ENCODE measurements at places on chromosomes 1 and 21.

DNA sequence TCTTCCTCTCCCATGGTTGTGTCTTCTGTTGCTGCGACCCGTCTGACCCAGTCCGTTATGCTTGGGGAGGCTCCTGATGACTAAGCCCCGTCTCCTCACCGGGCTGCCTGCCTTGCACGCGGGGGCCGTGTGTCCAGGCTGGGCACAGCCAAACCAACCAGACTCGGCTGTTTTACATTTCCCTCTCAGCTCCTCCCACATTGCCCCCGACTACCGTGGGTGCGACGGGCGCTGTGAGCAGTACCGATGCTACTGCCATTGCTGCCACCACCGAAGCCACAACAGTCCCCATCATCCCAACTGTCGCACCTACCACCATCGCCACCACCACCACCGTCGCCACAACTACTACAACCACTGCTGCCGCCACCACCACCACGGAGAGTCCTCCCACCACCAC is 46.0 kb upstream of the CNTN2 start:
- no peak for DNase-seq

DNA sequence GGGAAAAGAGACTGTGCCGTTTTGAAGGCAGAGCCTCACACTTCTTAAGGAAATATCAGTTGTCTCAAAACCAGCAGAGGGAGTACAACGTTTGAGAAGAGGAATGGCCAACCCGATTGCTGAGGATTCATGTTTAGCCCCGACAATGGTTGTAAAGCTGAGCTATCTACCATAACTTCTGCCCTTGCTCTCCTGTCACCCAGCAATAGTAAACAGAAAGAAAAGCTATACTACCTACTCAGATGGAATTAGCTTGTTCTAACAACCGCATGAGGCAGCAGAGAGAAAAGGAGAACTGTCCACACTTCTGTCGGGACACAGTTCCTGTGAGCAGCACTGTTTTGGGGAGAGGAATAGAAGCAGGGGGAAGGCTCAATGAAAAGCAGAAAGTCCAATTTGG is 91.2 kb downstream of the SLC45A1 start:
- no peak for DNase-seq

DNA sequence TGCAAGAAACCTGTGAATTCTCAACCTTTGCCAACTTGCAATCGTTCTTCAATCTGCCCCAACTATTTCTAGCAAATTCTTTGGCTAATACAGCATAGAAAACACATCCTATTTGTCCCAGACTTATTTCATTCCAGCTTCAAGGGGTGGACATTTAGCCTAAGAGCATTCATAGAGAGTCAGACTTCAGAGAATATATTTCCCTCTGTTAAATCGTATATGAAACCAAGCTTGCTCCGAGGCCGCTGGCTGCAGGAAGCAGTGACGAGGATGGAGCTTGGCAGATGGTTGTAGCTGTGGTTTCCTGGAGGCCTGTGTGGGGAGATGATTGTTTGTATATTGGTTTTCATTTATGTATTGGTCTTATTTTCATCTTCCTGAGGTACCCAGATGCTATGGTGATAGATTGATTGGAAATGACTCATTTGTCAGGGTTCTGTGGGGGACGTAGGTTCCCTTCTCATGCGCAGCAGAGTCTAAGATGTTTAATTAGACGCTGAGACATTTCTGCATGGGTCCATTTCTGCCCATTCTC is 26.1 kb downstream of the MAN1C1 start:
- peak; percentile 26 for DNase-seq

DNA sequence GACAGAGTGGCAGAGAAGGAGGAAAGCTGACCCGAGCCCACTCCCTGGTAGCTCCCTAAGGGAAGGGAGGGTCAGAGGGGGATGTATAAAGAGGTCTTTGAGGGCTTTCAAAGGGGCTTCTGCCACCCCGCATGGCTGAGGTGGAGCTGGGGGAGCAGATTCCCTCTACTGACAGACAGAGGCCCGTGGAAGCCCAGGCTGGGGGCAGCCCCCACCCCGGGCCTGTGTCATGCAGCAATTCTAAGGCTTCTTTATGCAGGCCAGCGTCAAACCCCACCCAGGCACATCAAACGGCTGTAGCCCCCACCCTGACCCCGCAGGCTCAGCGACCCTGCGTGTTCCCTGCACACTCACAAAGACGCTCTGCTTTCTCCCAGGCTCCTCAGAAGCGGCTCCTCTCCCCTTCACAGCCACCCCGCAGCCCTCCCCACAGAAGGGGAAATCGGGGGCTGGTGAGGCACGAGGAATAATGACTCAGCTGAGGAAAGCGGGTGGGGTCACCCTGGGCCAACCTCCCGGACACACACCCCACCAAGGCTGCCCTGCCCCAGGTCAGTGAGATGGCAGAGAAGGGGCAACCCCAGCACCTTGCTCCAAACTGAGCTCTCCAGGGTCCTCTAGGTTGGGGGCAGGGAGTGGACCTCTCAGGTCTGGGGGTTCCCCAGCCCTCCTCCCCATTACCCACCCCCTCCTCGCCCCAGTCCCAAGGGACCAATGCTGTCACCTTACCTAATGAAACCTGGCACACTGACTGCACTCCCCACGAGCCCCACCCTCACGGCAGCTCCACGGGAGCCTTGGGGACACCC is 10.8 kb downstream of the SLC45A3 start:
- DNase-seq: no peak

DNA sequence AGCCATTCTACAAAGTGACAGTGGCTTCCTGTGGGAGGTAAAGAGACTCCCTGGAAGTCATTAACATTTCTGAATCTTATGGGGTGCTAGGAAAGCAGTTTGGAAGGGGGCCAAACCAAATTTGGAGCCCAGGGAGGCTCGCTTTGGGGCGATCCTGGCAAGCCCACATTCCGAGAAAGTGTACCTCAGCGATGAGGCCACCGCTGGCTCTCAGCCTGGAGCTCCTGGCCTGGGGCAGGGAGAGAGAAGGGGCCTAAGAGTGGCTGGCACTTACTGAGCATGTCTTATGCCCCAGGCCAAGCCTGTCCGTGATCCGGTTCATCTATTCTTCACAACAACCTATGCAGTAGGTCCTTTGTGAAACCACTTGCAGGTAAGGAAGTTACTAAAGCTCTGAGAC is 98.8 kb downstream of the CCDC185 start:
- no peak for DNase-seq

DNA sequence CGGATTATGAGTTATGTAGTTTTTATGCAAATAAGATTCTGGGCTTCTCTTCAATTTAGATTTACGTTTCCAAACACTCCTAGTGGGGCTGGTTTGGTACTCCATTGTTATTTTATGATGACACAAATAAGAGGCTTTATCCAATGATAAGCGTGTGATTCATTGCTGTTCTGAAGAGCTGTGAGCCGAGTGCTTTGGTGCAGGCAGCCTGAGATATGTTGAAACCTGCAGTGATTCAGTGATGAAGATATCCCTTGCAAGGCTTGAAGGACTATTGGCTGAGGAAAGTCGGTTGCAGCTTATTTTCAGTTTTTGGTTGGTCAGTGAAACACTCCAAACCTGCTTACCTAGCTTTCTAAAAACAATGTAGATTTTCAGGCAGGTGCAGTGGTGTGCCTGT is 112.2 kb downstream of the RYR2 start:
- DNase-seq: no peak

- no peak for DNase-seq
These were observed 329.7 kb upstream of the SNX7 start for GRCh38 chr1:98331718-98332311.

DNA sequence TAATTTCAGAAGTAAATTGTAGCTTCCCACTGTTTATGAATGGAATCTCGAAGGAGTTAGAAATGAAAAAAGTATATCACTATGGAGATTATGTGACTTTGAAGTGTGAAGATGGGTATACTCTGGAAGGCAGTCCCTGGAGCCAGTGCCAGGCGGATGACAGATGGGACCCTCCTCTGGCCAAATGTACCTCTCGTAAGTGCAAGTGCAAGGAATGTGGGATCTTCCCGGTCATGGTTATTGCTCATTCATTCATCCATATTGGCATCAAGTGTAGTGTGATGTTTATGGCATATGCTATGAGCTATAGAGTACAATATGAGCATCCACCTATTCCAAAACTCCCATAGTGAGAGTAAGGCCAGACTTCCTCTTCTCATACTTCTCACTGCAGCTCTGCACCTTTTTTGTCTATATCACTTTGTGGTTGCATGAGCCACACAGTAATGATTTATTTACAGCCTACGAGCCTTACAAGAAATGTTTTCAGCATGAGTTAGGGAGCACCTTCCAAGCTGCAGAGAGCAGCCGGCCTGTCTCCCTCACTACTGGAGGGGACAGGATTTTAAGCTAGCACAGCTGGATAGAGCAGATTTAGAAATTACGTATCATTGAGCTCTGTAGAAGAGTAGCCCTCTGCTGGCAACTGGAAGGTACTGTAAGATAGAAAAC is 24.9 kb upstream of the CR1L start:
- peak; percentile 35 for DNase-seq

DNA sequence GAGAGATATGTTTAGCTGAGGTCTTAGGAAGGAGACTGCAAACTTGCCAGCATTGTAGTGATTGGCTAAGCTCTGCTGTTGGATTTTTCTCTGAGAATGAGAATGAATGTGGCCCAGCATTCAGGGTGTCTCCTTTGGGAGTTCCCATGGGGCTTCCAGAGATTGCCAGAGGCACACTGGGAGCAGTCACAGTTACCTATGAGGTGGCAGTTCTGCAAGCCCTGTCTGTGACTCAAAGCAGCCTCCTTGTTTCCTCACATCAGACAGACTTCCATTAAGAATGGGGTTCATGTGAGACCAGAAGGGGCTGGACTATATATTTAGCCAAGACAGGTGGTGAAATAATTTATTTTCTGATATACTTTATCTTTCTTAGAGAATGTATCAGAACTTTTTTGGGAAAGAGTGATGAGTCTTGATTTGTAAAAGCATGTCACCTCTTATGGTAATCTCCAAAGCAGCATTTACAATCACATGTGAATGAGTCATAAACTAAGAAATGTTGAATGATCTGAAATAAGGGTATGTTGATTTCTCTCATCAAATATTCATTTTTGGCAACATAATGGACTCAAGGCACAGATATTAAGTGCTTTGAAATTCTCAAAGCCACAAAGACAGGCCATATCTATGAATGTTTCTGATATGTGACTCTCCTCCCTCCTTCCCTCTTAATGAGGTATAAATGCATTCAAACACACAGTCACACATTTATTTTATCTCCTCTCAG is 9.5 kb upstream of the SLC19A2 start:
- DNase-seq: no peak

DNA sequence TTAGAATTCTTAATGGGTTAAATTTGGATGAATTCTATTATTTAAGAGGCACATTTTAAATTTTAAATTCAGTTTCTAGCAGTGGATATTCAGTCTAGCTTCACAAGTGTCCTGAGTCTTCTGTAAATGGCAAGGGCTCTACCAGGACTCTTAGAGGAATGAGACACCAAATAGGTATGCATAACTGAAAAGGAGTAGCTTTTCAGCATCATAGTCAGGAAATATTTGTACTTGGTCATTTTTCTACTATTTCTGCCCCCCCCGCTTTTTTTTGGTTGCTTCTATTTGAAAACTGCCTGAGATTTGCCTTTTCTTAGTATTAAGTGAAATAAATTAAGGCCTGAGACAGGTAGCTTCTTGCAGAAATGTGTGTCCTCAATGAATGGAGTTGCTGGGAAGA is 80.2 kb downstream of the MAST2 start:
- no peak for DNase-seq

DNA sequence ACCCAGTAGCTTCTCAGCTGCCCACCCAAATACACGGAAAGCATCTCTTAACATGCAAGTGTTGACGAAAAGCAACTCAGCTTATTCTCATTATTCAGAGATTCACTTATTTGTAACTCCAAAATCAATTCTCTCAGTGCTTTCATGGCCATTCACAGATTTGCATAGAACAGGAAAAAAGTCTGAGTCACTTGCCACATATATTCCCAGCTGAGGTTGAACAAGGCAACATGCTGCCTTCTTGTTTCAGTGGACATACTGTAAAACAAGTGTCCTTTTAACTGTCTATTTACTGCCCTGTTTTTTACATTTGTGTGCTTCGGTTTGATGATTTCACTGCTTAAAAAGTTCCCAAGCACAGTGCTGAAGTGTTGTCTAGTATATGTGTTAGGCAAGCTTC is 273.0 kb downstream of the LTN1 start:
- no peak for DNase-seq

GRCh38 chr1:221331273-221332183 is 410.4 kb downstream of the DUSP10 start:
- DNase-seq: no peak

GRCh38 chr1:118479351-118479750 is 294.3 kb upstream of the SPAG17 start:
- DNase-seq: no peak

GRCh38 chr21:39633770-39634181 is 21.0 kb downstream of the B3GALT5 start:
- DNase-seq: no peak

DNA sequence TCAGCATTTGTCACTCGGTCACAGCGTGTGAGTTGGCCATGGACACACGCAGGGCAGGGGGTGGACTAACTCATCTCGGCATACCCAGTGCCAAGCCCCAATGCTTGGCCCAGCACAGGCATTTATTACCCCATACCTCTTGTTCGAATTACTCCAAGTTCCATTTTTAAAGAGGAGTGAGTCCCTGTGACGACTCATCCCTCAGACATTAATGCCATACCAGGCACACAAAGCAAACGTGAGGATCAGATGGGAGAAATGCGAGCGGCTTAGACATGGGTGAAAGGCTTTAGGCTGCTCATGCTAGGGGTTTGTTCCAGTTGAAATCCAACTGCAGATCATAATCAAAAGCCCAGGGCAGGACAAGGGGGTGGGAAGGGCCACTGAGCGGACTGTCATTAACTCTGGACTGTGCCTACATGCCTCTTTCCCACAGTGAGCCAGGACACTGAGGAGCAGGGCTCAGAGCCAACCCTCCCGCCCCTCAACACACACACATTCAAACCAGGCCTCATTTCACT is 118.5 kb upstream of the NGF start:
- no peak for DNase-seq

DNA sequence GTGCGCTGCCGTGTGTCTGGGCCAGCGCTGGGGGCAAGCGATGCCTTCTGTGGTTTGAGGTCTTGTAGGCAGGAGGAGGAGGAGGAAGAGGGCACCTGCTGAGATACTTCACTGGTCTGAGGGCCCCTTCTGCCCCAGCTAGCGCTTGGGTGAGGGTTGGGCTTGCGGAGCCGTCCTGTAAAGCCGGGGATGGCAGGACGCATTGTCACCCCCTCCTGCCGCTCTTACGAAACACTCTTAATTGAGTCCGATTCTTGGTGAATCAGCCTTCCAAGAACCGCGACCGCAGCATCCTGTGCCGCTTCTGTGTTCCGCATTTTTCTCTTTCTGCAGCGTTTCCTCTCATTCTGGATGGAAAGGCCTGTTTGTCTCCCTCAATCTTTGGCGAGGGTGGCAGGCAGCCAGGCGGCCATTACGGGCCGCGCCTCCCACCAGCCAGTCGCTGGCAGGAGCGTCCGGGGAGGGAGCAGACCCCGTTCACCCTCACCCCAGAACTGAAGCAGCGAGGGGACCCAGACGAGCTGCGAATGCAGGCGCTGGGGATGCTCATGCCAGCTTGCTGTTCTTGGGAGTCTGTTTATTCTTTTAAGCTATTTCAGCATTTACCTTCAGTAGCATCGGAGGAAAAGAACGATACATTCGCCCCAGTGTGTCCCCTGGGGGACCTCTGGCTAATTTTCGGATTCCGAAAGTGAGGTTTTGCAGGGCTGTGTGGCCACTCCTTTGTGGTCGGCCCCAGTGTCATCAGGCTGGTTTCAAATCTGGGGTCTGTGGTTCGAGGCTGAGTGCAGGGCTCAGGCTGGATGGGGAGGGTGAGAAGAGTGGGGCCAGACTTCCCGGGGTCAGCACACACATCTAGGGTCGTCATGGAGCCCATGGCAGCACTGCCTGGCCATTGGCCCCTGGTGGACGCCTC is 62.7 kb downstream of the SKI start:
- no peak for DNase-seq
